ENCODE measurements at places on chromosomes 2 and 18.

DNA sequence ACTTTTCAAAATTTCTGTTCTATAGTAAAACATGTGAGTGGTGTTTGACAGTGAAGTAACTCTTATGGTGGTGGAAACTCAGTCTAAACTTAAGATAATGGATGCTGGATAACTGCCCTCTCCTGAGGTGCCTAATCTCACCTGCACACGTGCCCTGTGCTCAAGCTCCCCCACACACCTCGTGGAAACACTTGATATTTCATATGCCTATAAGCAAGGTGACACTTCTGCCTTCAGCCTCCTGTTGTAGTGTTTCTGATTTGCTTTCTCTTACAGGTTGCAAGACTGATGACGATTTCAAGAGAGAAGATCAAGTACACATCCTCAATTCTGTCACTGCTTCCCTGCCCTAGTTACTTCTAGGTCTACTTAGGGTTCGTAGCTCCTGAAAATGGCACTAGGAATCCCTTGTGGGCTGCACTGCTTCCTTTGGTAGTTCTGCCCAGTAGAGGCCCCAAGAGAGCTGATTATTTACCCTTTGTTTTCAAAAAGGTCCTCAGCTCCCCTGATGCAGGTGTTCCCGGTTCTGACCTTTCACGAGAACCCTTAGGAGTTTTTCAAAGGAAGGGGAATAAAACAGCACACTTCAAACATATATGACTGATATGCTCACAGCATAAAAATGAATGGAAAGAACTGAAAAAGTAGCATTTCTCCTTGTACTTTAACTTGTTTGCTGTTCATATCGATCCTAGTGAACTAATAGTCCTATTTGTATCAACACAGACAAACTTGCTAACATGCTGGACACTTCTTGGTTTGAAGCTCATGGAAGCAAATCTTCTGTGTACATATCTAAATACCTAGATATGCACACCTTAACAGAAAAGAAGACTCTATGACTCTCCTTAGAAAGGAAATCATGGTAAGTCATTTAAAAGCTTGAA, 6.7 kb downstream of the CAVIN2 start:
- DNase-seq: no peak

- DNase-seq: no peak
These were observed 1.2 kb downstream of the ZNF236 start for GRCh38 chr18:76823587-76824011.

- DNase-seq: no peak
These were observed 82.5 kb upstream of the SERPINE2 start for GRCh38 chr2:224121406-224122067.

DNA sequence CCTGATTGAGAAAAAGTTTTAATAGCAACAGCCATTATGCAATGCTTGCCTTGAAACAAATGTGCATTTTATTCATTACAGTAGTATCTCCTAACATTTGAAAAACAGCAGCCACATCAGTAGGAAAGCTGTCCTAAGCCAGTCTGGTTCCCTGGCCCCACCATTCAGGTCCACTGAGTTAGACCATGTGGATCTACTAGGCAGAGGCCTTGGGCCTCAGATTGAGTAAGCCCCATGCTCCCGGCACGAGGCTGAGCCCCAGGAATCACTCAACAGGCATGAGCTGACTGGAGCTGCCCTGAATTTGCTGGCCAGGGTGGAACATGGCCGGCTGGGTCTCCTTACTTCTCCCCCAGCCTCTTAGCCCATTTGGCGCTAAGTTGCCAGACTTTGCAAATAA, 103.4 kb downstream of the ZFP36L2 start:
- no peak for DNase-seq

GRCh38 chr2:160375802-160376469, 117.7 kb downstream of the RBMS1 start:
- no peak for DNase-seq

DNA sequence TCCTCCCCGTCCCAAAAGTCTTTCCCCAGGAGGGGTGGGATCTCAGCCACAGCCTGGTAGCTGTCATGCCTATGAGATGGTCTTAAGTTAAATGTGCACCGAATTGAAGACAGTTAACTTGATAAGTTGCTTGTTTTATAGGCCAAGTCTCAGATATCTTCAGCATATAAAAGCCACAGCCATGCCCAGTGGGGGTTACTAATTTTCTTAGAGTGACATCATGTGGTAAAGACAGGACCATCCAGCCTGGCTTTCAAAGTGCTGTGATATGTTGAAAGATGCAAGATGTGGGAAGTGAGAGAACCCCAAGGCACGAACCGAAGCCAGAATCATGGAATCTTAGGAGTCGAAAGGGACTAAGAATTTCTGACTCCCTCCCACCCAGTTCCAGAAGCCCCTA, 42.1 kb upstream of the FAM124B start:
- DNase-seq: no peak

GRCh38 chr2:218046238-218046637, 22.8 kb upstream of the RUFY4 start:
- no peak for DNase-seq

DNA sequence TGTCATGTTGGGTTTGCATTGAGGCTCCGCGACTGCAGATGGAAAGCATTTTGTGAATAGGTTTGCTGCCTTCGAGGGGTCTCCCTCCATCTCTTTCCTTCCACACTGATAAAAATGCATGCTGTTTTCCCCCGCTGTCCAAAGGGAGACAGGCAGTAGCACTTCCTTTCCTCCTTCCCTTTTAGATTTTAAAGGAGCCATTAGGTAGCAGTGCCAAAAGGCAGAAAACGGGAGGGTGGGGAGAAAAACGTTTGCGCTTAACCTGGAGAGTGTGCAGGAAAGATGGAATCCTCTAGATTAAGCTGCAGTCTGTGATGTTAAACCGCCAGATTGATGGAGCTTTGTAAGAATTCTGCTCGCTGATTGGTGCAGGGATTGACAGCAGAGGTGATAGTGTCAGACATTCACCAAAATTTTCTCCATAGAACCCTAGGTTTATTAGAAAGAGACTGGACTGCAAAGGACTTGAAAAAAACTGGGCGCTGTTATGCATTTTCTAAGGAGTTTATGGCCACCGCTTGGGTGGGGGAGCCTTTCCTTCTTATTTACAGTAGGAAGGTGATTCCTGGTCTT, 688 bp downstream of the MAPRE2 start:
- DNase-seq: no peak

GRCh38 chr2:20135631-20136050, 84.2 kb upstream of the LAPTM4A start:
- no peak for DNase-seq

DNA sequence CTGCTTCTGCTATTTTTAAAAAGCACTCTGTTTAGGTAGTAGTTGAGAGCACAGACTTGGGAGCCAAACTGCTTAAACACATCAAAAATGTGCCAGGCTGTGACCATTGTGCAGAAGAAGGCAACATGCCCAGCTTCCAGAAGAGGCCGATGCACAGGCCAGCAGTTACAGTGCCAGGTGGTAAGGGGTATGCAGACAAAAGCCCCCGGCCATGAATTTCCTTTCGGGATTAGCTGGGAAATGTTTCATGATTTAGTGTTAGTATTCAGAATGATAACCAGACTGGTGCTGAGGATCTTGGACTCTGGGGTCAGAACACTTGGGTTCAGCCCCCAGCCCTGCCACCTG, 40.0 kb upstream of the ATG16L1 start:
- DNase-seq: no peak

DNA sequence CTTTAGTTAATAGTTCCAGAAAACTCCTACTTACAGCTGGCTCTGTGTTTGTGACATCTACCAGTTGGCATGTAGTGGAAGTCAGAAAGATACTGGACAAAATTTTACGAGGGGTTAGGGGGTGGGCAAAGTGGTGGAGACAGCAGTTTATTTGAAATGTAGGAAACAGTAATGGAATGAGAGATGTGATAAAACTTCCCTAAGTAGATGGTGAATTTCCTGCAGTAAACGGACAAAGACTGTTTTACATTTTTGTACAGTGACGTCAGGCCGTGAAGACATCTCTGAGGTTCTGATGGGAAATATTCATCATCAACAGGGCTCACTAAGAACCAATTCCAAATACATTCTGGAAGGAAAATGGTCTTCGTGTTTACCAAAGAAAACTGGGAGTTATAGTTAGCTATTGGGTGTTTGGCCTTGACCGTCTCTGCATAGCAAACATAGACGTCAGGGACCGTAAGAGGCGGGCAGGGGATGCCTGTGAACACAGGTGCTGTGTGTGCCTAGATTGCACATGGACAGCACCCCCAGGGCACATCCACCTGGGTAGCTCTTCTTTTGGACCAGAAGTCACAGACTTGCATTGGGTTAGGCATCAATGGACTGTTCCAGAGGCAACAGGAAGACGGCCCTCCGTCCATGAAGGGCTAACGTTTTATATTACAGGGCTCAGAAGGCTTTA, 131.5 kb downstream of the ZNF516 start:
- DNase-seq: no peak

GRCh38 chr2:10073706-10074105, 6.5 kb downstream of the CYS1 start:
- no peak for DNase-seq

DNA sequence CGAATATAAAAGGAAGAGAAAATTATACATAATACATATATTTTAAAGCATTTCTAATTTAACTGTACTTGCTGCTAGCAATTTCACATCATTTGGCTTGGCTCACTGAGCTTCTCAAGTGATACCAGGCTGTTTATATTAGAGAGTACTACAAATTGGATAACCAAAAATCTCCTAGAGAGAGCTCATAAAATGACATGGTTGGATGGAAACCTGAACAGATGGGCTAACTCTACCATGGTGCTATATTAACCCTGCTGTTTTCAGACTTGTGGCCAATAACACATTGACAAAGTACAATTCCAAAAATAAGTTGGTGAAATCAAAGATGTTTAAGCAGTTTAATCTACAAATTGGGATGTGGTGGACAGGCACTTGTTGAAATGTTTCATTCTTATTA, 364.4 kb upstream of the GCFC2 start:
- DNase-seq: no peak

GRCh38 chr2:64853894-64854293, 135.3 kb upstream of the SLC1A4 start:
- no peak for DNase-seq

DNA sequence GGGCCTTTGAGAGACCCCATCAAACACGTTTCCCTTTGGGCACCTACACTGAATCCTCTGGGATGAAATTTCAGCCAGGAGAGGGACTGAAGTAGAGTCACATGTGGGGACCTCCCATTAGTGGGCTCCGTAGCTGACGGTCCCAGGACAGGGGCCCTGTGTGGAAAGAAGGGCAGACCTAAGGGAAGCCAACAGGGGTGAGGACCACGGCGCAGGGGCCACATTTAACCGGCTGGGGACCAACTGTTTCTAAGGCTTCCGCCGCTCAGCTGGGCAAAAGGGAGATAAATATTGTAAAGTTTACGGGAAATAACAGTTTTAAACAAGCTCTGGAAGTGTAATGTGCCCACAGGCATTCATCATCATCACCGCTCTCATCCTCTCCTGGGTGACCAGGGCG, 42.7 kb downstream of the RRM2 start:
- no peak for DNase-seq

DNA sequence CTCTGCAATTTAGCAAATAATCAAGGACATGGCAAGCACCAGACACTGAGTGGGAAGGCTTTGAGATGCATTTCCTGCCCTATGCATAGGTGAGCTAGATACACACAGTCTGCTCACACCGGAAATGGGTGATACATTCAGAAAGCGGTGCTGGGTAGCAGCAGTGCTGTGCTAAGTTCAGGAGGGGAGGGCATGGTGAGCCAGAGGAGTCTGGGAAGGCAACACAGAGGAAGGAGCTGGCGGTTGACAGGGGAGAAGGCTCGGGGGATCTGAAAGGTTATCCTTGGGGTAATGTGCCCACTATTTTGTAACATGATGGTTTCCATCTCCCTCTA, 57.4 kb upstream of the EPAS1 start:
- DNase-seq: no peak

- no peak for DNase-seq
These were observed 996.2 kb upstream of the FANCL start for GRCh38 chr2:59237311-59237710.

DNA sequence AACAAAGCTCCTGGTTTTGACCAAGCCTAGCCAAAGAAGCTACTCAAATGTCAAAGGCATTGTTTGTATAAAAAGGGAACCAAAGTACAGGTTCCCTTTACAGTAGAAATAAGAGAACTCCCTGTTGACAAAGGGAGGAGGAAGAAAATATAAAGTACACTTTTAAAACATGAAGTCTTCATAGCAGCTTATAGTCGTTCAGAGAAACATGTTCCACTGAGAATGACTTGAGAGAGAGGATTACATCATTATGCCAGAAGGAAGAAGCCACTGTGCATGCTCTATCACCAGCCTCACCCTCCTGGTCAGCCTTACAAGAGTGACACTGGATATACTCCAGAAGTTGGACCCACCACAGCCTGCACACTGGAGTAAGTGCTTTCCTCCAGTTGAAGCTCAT, 2.5 kb upstream of the DHRS9 start:
- DNase-seq: no peak
